ENCODE measurements at places on chromosomes 11 and 22.
A peak's percentile ranks its signal among the peaks of the same experiment; 100 is the strongest.

DNA sequence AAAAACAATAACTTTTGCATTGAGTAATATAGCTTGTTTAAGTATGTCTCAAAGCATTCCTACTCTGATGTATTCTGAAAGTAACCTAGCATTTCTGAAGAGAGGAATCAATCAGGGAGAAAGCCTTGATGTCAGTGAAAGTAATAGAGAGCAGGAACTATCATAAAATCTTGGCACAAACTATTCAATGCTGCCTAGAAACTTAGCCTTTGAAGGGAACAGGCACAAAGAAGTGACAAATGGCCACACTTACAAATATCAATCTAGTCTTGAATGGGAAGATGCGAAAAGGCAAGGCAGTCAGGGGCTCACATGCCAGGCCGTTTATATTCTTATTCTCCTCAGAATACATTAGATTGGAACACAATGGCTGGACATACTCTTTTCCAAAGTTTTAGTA, 576.5 kb upstream of the ANO3 start:
- H3K4me3 ChIP-seq = no peak overlapping the region
- no peak overlapping the region for H3K27ac ChIP-seq
- no peaks in the 10 kb centered on the region for H3K4me1 ChIP-seq
- H3K27me3 ChIP-seq = no peaks in the 10 kb centered on the region
- DNase-seq = no peak

DNA sequence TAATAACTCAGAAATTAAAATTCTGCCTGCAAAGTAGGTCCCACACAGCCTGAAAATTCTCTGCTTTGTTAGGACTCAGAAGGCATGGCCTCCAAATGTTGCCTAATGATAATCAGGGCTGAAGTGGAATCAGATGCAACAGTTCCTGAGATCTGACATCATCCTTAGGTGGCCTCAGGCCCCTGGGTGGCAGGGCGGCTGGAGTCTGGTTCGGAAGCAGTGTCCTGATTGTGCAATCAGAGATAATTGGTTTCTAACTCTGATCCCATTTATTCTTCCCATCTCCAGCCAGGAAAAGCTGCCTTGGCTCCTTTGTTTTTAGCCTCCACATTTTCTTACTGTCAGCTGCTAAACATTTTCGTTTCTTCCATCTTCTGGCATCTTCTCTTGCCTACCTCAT, 399.3 kb downstream of the OPCML start:
- DNase-seq = no peak
- no peak overlapping the region for H3K4me3 ChIP-seq

GRCh38 chr11:107646783-107647182, 55.8 kb downstream of the ELMOD1 start:
- no peaks in the 10 kb centered on the region for H3K27me3 ChIP-seq
- no peak overlapping the region for H3K4me3 ChIP-seq
- no peaks in the 10 kb centered on the region for H3K36me3 ChIP-seq
- DNase-seq = no peak

- peak overlapping the region; percentile 0 for H3K27ac ChIP-seq
- no peak overlapping the region for H3K4me3 ChIP-seq
- H3K36me3 ChIP-seq = no peaks in the 10 kb centered on the region
These were observed 121.5 kb downstream of the CD44 start for GRCh38 chr11:35260342-35260985.

- H3K4me3 ChIP-seq = no peak overlapping the region
- H3K27ac ChIP-seq = no peak overlapping the region
- no peak for DNase-seq
- H3K36me3 ChIP-seq = no peaks in the 10 kb centered on the region
These were observed 76.3 kb downstream of the PAK1 start for GRCh38 chr11:77397631-77398030.

DNA sequence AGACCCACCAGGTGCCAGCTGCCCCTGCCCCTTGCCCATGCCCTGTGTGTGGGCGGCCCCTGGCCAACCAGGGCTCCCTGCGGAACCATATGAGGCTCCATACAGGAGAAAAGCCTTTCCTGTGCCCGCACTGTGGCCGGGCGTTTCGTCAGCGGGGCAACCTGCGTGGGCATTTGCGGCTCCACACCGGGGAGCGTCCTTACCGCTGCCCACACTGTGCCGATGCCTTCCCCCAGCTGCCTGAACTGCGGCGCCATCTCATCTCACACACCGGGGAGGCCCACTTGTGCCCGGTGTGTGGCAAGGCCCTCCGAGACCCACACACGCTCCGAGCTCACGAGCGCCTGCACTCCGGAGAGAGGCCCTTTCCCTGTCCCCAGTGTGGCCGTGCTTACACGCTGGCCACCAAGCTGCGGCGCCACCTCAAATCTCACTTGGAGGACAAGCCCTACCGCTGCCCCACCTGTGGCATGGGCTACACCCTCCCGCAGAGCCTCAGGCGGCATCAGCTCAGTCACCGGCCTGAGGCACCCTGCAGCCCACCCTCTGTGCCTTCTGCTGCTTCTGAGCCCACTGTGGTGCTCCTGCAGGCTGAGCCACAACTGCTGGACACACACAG, 4.3 kb downstream of the ZNF408 start:
- H3K27me3 ChIP-seq = no peaks in the 10 kb centered on the region
- peaks cover 24% of the 10 kb centered on the region for H3K4me1 ChIP-seq
- H3K36me3 ChIP-seq = peaks cover 66% of the 10 kb centered on the region

GRCh38 chr11:35178873-35179272, 39.9 kb downstream of the CD44 start:
- H3K4me1 ChIP-seq = peaks cover 83% of the 10 kb centered on the region
- no peaks in the 10 kb centered on the region for H3K27me3 ChIP-seq
- H3K27ac ChIP-seq = no peak overlapping the region
- peaks cover 71% of the 10 kb centered on the region for H3K36me3 ChIP-seq
- no peak for DNase-seq

DNA sequence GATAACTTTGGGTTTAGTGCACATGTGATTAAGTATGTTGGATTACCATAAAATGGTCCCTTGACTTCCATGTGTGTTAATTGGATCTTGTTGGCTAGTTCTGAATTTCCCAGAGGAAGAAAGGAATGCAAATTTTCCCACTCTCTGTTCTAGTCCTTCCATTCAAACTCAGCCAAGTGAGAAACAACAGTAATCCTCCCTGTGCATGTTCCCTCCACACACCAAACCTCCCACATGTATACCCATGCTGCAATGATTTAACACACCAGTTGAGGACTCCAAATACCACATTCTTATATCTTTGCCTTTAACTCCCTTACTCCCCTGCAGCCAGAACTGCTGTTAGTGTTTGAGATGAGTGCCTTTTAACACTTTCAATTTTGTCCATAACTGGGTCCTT, 1158.9 kb downstream of the DLG2 start:
- H3K36me3 ChIP-seq = no peaks in the 10 kb centered on the region
- no peak overlapping the region for H3K4me3 ChIP-seq
- no peaks in the 10 kb centered on the region for H3K27me3 ChIP-seq
- H3K4me1 ChIP-seq = no peaks in the 10 kb centered on the region
- H3K27ac ChIP-seq = no peak overlapping the region
- no peak for DNase-seq
